Stimulated activated CD8-positive, alpha-beta memory T cell treated with anti-CD3 and anti-CD28 coated beads, Interleukin-4, amount 100 ng/mL, for 1 hour (primary cell): ENCODE measurements at places on chromosomes 1 and 21.

DNA sequence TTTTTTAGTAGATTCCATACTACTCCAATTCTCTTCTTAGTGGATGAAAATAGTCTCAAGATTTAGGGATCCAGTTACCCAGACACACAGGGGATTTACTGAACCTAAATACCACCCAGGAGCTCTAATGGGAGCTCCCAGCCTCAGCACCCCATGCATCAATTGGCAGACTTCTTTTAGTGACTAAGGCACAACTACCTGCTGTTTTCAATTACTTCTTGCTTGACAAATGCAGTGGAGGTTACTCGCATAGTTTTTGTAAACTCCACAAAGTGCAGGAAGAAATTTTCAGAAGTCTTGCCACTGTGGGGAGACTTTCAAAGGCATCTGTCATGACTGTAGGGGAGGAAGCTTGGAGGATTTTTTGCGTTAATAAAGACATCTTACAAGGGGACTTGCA lies 35.5 kb upstream of the MAP10 start:
- no peak for DNase-seq

GRCh38 chr21:42021371-42022090 lies 11.4 kb upstream of the ZBTB21 start:
- no peak for DNase-seq

- DNase-seq = no peak
Measured at GRCh38 chr1:79708646-79709265, 702.2 kb upstream of the ADGRL4 start.

DNA sequence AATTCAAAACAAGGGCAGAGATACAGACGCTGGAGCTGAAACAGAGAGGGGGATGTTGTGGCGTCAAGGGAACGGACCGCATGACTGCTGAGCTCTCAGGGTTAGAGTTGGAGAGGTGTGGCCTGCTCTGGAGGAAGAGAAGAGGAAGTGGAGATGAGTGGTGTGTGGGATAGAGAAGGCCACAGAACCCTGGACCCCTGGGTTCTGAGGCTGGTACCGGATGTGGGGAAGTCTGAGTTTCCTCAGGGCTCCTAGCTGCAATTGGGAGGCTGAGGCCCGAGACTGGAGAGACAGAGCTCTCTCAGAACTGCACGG lies 1.8 kb downstream of the BCAN start:
- DNase-seq = no peak

GRCh38 chr21:45504516-45505415 lies 37.5 kb downstream of the SLC19A1 start:
- no peak for DNase-seq

GRCh38 chr1:113676524-113676923 lies 82.8 kb downstream of the PHTF1 start:
- no peak for DNase-seq

DNA sequence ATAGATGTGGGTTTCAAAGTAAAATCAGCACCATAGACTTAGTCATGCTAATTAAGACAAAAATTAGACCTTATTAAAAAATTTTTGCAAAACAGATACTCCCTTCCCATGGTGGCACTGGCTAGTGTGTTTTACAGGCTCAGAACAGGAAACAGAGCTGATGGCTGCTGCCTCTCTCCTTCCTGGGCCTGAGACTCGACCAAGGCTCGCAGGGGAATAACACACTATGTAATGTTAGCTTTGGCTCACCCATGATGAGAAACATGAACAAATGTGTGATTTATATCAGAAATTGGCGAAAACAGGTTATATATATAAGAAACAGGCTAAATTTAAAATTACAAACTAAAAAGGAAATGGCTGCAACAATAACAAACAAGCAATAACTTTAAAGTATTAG lies 50.7 kb downstream of the ERG start:
- no peak for DNase-seq

- DNase-seq = no peak
Measured at GRCh38 chr1:5393603-5394002, 598.6 kb downstream of the NPHP4 start.

GRCh38 chr21:42002421-42002958 lies 7.7 kb downstream of the ZBTB21 start:
- DNase-seq = peak; percentile 29

DNA sequence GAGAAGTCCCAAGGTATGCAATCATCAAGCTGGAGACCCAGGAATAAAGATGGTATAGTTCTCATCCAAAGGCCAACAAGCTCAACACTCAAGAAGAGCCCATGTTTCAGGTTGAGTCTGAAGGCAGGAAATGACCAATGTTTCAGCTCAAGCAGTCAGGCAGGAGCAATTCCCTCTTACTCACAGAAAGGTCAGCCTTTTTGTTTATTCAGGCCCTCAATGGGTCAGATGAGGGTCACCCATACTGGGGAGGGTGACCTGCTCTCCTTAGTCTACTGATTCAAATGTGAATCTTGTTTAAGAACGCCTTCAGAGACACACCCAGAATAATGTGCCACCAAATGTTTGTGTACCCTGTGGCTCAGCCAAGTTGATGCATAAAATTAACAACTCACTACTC lies 262.4 kb downstream of the USP25 start:
- no peak for DNase-seq

GRCh38 chr1:41417746-41418145 lies 56.5 kb downstream of the FOXO6 start:
- DNase-seq = no peak

- no peak for DNase-seq
Measured at GRCh38 chr1:39575191-39576015, 1.2 kb downstream of the PABPC4 start.

- no peak for DNase-seq
Measured at GRCh38 chr1:195939844-195940243, 668.4 kb downstream of the KCNT2 start.

- no peak for DNase-seq
Measured at GRCh38 chr1:169483500-169483966, 2.2 kb downstream of the SLC19A2 start.

DNA sequence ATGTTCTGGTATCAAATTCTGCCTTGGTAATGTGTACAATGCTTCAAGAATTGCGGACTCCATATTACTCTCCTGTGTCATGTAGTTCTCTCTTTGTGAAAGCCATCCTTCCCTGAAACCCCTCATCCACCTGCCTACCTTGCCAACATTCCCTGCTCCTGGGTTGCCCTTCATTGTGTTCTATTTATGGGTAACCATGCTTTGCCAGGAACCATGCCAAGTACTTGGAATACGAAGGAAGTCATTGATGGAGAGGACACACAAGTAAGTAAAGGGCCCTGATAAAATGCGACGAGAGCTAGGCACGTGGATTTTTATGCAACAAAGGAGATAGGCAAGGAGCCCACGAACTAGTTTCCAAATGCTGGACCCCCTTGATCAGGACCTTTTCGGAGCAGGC lies 300.8 kb downstream of the DISC1 start:
- no peak for DNase-seq

GRCh38 chr1:63935143-63935542 lies 161.3 kb downstream of the ROR1 start:
- DNase-seq = no peak

DNA sequence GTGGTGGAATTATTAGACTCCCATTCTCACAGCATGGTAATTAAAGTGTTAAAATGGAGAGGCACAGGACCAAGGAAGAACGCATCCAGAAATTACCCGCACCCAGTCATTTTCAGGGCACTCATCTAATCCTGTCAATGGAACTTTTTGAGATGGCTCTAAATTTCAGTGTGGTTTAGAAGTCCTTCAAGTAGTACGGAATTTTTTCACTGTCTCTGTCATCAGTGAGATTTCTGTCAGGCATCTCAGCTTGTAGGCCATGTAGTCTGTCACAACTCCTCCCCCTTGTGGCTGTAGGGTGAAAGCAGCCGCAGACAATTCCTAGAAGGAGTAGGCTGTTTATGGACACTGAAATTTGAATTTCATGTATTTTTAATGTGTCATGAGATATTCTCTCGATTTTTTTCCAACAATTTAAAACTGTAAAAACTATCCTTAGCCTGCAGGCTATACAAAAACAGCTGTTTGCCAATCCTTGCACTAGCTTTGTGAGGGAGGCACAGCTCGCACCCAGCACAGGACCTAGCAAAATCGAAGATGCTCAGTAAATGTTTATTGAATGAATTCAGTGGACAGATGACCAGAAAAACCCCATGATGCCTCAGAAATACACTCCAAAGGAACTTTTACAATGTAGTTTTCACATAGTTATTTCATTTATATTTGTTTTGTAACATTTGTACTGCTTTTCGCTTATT lies 6.6 kb upstream of the NUP133 start:
- peak; percentile 8 for DNase-seq

DNA sequence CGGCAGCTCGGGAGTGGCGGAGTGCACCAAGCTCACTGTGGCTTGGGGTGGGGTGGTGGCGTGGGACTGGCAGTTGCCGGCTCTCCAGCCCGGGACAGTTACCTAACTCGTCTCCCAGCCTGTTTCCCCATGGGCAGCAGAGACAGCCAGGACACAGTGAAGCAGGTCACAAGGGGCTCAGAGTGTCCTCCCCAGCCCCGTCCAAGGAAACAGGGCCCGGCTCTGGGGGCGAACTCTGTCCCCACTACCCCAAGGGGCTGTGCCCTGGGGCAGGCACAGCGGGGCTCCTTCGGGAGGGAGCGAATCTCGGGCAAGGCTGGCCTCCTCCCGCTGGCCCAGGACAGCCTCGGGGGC lies 759 bp downstream of the GPR157 start:
- DNase-seq = no peak
